ENCODE measurements at places on chromosomes 4 and X.

- no peak for DNase-seq
Observed at GRCh38 chr4:105293360-105293759, 146.7 kb downstream of the TET2 start.

DNA sequence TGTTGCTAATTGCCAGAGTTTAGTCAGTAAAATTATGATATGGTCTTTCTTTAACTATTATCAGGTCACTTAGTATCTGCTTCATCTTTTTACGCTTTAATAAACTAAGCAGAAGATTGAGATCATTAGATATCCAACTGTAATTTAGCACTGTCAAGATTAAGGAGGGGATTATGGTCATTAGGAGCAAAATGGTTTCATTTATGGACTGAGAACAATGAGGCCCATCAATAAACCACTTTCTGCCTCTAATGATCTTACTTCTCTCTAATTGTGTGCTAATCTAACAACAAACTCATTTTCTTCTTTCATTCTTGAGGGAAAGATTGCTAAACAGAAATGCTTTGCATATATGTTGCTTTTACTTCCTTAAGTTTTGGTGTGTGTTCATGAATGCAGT is 340.4 kb downstream of the RPA4 start:
- DNase-seq: no peak

DNA sequence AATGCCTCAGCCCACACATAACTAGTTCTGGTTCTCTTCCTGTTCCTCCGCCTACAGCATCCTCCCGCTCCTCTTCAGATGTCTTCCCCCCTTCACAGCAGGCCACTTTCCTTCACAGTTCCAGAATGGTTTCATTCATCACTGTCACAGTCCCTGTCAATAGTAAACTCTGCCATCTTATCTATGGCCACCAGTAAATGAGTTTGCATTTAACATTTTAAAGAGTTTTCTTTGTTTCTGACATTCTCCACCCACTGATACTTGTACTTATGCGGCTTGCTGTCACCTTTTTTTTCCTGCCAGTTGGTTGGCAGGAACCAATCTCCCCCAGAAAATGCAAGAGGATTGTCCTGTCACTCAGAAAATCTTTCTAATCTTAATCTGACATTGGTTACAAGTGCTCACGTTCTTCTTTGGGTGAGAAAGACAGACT is 114.1 kb downstream of the GLUD2 start:
- no peak for DNase-seq

DNA sequence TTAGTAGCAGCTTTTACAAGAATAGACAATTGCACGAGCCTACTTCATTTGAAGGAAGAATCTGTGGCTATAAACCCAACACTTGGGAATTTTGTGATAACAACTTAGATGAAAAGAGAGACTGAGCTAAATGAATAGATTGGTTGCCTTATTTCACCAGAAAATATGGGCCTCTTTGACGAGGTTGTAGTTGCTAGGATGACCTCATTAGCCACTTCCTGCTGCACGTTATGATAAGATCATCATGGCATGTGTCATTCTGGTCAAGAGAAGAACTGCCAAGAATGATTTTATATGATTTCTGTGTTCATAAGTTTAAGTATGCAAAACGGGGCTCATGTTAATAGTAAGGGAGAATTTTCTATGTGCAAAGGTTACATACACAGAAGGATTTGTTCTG is 321.9 kb upstream of the GIMD1 start:
- peak; percentile 75 for DNase-seq

GRCh38 chr4:143347484-143348111 is 10.9 kb downstream of the GAB1 start:
- no peak for DNase-seq
